Stimulated activated CD8-positive, alpha-beta memory T cell treated with anti-CD3 and anti-CD28 coated beads, Interleukin-2, amount 100 ng/mL, for 1 hour (primary cell): ENCODE measurements at places on chromosomes 12 and 14.

DNA sequence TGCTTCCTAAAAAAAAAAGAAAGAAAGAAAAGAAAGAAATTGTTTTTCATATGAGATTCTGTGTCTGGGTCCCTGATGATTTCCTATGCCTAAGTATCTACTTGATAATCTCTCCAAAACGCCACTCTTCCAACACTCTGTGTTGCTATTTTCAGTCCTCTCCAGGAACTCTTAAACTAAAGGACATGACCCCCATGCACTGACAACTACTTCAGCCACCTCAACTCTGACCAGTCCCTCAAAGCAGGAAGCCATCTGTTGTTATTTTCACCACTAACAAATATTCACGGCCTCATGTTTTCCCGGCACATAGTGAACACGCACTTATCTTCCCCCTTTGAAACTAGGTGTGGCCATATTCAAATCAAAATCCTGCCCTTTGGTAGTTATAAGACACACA lies 259.3 kb downstream of the PPFIA2 start:
- DNase-seq = no peak

DNA sequence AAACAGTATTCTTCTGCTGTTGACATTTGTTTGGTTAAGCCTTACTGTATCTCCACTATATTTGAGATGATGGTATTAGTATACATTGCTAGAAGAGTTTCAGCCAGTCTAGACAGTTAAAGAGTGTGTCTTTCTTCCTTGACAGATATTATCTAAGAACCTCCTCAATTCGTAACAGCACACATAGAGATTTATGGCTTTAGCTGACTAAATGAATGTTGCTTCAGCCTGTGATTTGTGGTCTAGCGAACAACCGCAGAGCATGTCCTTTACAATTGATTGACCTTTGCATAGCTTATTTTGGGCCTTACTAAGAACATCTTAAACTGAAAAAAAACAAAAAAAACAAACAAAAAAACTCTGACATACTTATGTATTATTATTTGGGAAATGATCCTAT lies 122.2 kb downstream of the DAAM1 start:
- DNase-seq = no peak

DNA sequence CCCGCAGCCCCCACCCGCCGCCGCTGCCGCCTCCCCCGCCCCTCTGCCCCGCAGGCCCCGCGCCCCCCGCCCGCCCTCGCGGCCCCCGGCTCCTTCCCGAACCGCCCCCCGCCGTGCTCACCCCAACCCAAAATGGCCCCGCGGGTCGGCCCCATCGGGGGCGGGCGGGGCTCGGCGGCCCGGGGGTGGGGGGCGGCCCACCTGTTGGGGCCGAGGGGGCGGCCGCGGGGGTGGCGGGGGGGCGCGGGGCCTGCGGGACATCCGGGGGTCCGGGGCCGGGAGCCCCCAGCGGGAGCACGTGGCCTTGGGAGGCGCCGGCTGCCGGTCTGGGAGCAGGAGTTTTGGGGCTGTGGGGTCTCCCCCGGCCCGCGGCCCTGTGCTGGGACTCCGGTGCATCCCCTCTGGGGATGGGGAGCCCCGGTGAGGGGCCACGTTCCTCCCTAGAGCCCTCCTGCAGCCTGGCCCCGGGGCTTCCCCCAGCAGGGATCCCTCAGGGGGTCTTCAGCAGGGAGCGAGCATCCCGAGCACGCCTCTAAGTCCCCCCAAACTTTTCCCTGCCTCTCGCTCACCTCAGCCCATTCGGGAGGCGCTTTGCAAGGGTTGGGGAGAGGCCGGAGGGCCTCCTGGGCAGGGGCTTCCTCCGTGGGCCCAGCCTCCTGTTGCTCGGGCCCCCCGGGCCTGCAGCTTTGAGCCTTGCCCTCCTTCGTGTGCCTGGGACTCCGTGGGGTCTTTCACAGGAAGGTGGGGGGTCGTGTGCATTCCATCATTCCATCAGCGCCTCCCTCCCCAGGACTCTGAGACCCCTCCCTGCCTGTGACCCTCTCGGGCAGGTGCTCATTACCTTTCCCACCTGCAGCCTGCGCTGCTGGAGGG lies 710 bp downstream of the MTA1 start:
- no peak for DNase-seq

DNA sequence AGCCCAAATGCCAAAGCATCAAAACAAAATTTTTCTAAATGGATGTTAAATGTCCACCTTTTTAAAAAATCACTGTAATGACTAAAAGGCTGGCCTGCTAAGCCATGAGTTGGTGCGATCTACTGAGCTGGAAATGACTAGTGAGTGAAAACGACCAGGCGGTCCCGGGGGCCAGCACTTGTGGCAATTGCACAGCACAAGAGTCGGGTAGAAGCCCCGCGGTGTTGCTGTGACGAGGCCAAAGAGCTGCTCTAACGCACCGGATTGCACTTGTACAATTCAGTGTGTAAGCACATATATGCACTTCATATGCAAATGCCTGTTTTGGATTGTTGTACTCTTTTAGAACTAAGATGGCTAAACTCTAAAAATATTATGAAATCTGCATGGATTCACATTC lies 64.1 kb upstream of the DYNC1H1 start:
- no peak for DNase-seq

DNA sequence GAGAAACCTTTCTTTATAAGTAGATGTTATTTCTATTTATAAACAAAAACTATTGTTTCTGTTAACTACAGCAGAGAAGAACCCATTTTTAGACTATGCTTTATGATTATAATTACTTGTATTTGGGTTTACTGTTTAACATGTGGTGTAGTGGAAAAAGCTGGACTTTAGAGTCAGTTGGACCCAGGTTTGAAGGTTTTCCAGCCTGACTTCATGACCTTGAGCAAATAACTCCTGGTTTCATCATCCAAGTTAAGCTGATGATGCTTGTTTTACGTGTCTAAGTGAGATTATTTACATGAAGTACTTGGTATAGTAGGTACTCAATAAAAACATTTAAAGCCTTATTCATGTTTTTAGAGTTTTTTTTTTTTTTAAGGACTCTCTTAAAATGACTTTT lies 221.8 kb upstream of the ARHGAP5 start:
- DNase-seq = no peak

GRCh38 chr12:108915632-108916133 lies 35.8 kb downstream of the DAO start:
- DNase-seq = no peak
